Suppressor macrophage (primary cell): ENCODE measurements at places on chromosomes 1 and 21.

DNA sequence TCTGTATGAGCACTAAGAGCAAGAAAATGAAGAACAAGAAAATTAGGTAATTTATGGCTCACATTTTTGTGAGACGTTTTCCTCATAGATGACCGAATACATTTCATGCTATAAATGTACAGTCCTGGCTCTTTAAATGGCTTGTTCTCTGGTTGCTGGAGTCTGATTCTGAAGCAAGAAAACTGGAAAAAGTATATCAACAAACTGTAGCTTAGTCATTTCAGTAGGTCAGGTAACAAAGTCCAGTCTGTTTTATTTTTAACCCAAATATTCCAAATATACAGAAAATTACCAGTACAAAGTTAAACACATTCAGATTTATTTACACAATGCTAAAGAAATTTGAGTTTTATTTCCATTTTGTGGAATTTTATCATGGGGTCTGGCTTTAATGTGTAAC is 2.5 kb upstream of the MYBPHL start:
- DNase-seq: peak; percentile 40

GRCh38 chr1:226044514-226045101 is 17.9 kb upstream of the H3-3A start:
- peak; percentile 58 for DNase-seq

- no peak for DNase-seq
Observed at GRCh38 chr1:182635871-182636270, 31.7 kb upstream of the RGS16 start.

DNA sequence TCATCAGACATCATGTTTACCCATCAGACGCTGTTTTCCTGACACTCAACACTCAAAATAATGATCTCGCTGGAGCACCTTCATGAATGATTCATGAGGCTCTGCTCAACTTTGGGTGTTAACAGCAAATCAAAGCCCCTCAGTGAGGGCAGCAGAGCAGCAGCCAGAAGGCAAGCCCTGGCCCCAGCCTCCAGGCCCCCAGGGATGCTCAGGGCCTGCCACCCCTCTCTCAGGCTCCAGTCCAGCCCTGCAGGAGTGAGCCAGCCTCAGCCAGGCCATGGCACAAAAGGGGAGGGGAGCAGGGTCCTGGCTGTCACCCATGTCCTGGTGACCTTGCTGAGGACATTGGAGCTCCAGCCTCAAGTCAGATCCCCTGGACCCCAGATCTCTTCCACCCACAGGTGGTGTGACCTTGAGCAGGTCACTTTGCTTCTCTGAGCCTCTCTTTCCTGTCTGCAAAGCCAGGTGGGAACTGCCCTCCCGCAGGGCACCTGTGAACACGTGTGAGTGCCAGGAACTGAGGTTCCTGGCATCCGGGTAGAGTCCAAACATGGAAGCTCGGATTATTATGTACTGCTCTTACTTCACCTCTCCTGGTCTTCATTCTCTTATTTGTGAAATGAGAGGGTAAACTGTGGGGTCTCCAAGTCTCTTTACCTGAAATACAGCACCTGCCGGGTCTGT is 161.6 kb upstream of the VAMP3 start:
- DNase-seq: no peak

DNA sequence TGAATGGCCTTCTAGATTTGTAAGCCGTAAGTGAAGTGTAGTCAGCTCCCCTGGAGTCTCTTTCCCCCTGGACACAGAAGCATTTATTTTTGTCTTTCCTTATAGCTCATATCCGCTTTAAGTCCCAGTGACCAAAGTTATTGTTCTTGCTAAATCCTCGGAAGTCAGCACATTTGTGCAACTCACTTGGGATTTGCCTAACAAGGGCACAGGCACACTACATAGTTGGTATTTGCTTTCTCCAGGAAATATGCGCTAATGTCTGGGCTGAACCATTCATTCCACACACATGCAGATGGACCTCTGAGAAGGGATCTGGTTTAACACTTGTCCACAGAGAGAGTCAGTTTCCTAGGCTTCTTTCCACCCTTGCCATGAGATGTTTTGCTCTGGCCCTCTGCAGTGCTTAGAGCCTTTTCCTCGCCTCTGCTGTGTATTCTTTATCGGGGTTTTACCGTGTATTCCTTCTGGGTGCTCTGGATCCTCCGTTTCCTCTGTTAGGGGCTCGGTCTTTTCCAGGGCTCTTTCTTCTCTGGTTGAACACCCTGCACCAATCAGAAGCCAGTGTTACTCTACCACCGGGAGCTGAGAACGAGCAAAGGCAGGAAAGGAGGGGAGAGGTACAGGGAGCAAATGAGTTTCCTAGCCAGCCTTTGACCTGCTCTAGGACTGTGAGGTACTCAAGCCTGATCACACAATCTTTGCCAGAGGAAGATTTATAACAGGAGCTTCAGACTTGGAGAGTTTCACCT is 72.4 kb downstream of the ABCA4 start:
- no peak for DNase-seq

DNA sequence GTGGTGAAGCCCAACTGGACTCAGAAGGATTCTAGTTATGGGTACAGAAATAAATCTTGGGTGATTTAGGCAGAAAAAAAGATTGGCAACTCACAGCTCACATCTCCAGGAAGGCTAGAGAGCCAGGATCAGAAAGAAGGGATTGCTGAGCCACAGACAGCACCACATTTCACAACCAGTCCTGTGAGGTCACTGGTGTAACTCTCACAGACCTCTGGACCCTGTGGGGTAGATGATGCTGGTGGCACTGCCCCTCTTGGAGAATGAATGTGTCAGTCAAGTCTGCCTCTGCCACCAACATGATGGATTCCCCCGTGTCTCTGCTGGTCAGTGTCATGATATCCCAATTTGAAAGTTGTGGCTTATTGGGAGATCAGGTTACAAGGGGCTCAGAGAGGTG is 70.9 kb upstream of the HMCN1 start:
- no peak for DNase-seq

DNA sequence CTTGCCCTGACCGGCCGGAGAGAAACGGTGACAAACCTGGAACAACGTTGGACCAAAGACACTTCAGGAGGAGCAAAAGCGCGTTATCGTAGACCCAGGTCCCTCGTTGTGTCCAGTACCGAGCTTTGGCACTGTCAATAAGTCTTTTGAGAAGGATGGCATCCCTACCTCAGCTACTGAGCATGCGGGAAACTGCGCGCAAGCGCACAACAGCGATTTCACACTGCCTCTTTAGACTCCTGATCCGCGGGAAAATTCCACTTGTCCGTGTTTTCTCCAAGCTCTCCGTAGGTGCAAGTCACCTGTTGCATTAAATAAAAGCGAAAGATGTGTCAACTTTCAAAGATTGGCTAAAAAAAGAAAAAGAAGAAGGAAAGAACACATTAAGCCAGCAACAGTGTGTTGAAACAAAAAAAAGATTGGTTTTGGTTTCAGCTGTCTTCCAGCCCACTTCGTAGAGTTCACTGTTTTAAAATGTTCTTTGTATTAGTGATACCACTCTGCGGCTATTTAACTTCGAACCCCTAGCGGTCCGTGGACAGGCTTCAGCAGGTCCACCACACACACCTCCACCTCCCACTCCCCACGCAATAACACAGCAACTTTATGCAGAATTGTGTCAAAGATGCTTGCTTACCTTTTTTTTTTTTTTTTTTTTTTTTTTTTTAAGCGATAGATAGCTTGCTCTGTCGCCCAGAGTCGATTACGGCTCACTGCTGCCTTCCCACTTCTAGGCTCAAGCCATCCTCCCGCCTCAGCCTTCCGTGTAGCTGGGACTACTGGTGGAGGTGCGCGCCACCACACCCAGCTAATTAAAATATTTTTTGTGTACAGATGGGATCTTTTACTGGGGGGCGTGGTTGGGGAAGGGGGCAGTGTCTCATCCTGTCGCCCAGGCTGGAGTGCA is at the start of gene BPNT1:
BPNT1 (minus strand) TSS at position 139 of the 907 bp plus-strand sequence. CDS start 9,942 bp downstream, outside the sequence.
- peak; percentile 97 for DNase-seq

- peak; percentile 88 for DNase-seq
Observed at GRCh38 chr1:115107516-115108260, 18.4 kb upstream of the TSPAN2 start.

- DNase-seq: peak; percentile 85
Observed at GRCh38 chr1:205663286-205663936, 16.9 kb downstream of the SLC45A3 start.

GRCh38 chr1:57440096-57440495 is 16.2 kb upstream of the DAB1 start:
- no peak for DNase-seq

- no peak for DNase-seq
Observed at GRCh38 chr1:203126866-203127665, 460 bp upstream of the ADORA1 start.

DNA sequence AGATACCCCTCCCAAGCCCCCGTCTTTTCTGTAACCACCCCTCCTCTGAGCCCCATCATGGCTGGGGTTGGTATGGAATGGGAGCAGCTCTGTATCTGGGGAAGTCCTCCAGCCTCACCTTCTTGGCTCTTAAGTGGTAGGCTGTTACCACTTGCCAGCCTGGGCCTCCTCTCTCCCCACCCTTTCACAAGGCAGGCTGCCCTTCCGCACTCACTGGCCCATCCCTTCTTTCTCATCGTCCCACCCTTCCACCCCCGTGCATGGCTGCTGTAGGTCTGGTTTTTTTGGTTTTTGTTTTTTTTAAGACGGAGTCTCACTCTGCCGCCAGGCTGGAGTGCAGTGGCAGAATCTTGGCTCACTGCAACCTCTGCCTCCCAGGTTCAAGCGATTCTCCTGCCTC is 5.2 kb downstream of the CYB561D1 start:
- no peak for DNase-seq

DNA sequence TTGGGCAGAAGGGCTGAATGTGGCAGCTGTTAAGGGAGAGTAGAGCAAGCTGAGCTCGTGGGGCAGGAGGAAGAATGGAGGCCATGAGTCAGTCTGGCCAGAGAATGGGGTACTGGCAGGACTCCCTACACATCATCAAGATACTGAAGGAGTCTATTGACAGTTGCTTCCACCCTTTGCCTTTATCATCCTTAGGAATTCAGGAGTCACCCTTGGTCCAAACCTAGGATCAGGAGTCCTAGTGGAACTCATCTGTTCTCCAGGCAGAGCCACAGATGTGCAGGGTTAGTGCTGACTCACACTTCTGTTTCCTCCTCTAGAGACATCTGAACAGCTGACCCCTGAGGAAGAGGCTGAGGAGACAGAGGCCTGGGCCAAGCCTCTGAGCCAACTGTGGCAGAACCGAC is 18.7 kb upstream of the ST3GAL3 start:
- peak; percentile 56 for DNase-seq

DNA sequence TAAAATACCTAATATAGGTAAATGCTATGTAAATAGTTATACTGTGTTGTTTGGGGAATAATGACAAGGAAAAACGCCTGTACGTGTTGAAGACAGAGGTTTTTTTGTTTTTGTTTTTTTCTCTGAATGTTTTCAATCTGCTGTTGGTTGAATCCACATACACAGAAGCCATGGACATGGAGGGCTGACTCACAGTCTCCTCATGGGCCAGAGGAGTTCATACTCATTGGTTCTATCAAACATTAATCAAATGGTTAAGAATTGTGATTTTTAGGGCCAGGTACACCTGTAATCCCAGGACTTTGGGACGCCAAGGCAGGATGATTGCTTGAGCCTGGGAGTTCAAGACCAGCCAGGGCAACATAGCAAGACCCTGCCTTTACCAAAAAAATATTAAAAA is 20.5 kb downstream of the MIER1 start:
- no peak for DNase-seq

- DNase-seq: no peak
Observed at GRCh38 chr1:113438505-113439276, 48.4 kb downstream of the MAGI3 start.

DNA sequence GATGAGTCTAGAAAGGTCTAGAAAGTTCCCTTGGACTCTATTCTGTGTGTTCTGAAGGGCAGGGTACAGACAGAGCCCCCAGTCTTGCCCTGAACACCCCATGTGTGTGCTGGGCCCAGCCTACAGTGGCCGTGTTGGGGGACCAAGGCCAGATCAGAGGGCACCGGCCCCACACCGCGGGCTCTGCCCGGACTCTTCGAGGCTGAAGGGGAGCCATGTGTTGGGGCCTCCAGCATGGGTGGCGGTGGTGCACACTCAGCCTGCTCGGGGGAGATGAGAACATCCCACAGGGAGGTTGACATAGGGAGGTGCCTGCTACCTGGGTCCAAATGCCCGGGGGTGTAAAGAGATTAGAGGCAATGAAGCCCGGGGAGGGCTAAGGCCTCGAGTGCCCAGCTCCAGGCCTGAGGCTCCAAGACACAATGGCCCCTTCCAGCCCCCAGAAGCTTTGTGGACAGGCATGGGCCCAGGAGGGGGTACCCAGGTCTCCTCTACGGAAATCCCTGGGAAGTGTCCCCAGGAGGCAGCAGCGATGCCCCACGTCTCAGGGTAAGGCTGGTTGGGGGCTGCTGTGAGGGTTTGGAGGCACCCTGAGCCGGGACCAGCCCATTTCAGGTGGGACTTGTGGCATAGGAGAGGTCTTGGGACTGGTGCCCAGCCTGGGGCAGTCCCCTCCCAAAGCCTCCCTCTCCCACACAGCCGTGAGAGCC is 12.1 kb downstream of the ARHGEF16 start:
- no peak for DNase-seq

- DNase-seq: peak; percentile 94
Observed at GRCh38 chr1:23777979-23778814, at the start of gene PITHD1. Gene PITHD1, plus strand, starts transcription at chr1:23778418. Its CDS starts 98 bp downstream, at chr1:23778516.

- DNase-seq: no peak
Observed at GRCh38 chr1:230922620-230923019, 54.3 kb upstream of the C1orf198 start.

GRCh38 chr21:40466893-40467483 is 380.0 kb downstream of the DSCAM start:
- DNase-seq: peak; percentile 56

GRCh38 chr1:114216431-114217173 is 62.9 kb upstream of the SYT6 start:
- no peak for DNase-seq

DNA sequence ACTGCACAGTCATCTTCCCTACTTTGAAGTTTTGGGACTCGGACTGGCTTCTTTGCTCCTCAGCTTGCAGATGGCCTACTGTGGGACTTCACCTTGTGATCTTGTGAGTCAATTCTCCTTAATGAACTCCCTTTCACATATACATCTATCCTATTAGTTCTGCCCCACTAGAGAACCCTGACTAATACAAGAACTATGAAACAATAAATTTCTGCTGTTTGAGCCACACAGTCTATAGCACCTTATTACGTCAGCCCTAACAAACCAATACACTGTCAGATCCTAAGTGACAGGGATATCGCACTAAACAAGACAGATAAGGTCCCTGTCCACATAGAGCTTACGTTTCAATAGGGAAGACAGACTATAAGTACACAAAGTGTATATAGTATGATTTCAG is 120.1 kb downstream of the PLPP3 start:
- DNase-seq: no peak

- no peak for DNase-seq
Observed at GRCh38 chr1:247345881-247346280, 14.2 kb upstream of the ZNF496 start.

- no peak for DNase-seq
Observed at GRCh38 chr1:209635850-209636249, 16.4 kb downstream of the LAMB3 start.

DNA sequence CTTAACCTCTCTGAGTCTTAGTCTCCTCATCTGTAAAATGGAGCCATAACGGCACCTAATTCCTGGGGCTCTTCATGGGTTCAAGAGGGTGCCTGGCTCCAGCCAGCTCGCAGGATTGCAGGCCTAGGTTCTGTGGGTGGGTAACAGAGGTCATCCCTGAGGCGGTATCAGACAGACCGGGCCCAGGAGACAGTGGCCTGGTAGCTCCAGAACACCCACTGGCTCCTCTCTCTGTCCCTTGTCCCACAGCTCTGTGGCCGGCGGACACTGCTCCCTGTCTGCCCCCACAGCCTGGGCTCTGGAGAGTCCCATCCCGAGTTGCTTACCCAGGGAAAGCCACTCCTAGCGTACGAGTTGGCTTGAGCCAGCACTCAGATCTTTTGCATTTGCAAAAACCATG is 150.3 kb downstream of the PEX14 start:
- DNase-seq: no peak
